ENCODE measurements at places on chromosomes 11 and 22. TPM values are rescaled to one million over a fixed set of nuclear protein-coding genes. Genes with fewer than 3 reads are reported as not detected.

ISX gene
- not detected for polyA plus RNA-seq

MUC6 gene
- polyA plus RNA-seq = not detected

GP1BB gene
- polyA plus RNA-seq = 0.20 TPM

EFEMP2 gene
- 156 TPM for polyA plus RNA-seq

RAB36 gene
- polyA plus RNA-seq = 4.6 TPM

MS4A3 gene
- polyA plus RNA-seq = not detected

LINC01488 gene
- not detected for polyA plus RNA-seq

MUC5AC gene
- not detected for polyA plus RNA-seq

LRRC4C gene
- 0.07 TPM for polyA plus RNA-seq

GPHA2 gene
- not detected for polyA plus RNA-seq

MN1 gene
- polyA plus RNA-seq = 11.8 TPM

COMMD9 gene
- polyA plus RNA-seq = 56.1 TPM

TSSK2 gene
- polyA plus RNA-seq = not detected

PNPLA5 gene
- not detected for polyA plus RNA-seq

TMEM109 gene
- polyA plus RNA-seq = 34.9 TPM

DRD4 gene
- polyA plus RNA-seq = not detected

MOV10L1 gene
- polyA plus RNA-seq = 0.40 TPM

ABCG4 gene
- polyA plus RNA-seq = 0.05 TPM

SLC22A8 gene
- not detected for polyA plus RNA-seq

Measured in fibroblast of lung (primary cell).